ENCODE measurements at places on chromosomes 4 and X.

DNA sequence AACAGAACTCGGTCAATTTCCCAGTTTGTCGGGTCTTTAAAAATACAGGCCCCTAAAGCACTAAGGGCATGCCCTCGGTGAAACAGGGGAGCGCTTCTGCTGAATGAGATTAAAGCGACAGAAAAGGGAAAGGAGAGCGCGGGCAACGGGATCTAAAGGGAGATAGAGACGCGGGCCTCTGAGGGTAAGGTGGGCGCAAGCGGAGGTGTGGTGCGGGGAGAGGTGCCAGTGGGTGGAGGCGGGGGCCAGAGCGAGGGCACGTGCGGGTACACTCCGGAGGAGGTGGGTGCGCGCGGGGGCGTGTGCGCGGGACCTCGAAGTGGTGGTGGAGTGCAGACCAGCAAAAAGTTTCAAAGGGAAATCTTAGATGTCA lies 787 bp upstream of the TET2 start:
- peak; percentile 37 for DNase-seq

- no peak for DNase-seq
Observed at GRCh38 chr4:528835-529234, 29.8 kb downstream of the PIGG start.

GRCh38 chr4:10703766-10704429 lies 19.3 kb upstream of the CLNK start:
- DNase-seq: no peak

- DNase-seq: no peak
Observed at GRCh38 chrX:46547857-46548256, 2.6 kb upstream of the ZNF674 start.

- DNase-seq: no peak
Observed at GRCh38 chrX:140477987-140478386, 26.9 kb downstream of the SOX3 start.

DNA sequence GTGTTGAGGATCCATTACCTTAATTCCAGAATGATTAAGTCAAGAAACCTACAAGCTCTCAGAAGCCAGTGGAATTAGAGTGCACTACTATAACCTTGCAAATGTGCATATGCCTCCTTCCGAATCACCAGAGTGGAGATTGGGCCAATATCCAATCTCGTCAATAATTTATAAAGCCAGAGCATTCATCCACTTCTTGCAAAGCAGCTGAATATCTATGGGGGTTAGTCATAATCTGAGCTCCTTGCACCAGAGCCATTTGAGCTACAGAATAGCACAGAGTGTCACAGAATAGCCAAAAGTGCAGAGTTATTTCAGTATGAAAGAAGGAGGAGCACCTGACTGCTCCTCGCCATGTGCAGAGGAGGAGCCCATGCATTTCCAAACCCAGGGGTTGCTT lies 69.2 kb upstream of the MTM1 start:
- no peak for DNase-seq

GRCh38 chr4:86250006-86250405 lies 109.8 kb downstream of the MAPK10 start:
- DNase-seq: no peak

DNA sequence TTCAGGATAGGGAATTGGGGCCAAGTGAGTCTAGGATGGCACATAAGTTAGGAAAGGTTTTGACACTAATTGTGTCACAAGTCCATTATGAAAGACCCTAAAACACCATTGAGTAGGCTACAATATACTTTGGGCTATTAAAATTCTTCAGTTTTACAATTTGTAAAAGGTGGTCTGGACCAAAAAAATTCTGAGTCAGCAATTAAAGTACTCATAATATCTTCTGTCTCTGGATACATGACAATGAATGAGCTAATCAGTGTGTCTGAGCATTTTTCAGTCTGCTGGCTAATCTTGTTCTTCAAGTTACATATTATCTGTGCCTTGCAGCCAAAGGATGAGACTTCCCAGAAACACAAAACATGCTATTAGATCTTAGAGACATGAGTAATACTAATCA lies 14.3 kb downstream of the ARMCX1 start:
- no peak for DNase-seq

DNA sequence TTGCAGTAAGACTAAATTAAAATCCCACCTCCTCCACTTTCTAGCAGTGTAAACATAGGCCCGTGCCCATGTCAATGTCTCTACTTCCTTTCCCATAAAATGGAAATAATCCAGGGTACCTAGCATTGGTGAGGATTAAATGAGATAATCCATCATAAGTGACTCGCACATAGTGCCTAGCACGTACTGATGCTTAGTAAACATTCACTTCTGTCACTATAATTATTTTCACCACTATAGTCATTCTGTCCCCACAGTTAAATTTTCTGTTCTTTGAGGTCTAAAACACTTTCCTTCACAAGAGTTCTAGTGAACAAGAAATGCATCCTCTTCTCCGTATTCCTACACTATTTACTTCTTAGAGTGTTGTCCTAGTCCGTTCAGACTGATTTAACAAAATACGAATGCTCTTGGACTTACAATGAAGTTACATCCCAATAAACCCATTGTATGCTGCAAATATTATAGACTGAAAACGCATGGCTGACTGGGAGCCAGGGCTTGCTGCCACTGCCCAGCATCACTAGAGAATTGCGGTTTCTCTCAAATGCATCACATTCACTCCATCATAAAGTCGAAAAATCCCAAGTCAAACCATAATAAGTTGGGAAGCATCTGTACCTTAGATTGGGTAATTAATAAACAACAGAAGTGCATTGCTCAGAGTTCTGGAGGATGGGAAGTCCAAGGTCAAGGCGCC lies 10.6 kb downstream of the ARAP2 start:
- no peak for DNase-seq

GRCh38 chr4:81459228-81459627 lies 12.5 kb downstream of the RASGEF1B start:
- no peak for DNase-seq

DNA sequence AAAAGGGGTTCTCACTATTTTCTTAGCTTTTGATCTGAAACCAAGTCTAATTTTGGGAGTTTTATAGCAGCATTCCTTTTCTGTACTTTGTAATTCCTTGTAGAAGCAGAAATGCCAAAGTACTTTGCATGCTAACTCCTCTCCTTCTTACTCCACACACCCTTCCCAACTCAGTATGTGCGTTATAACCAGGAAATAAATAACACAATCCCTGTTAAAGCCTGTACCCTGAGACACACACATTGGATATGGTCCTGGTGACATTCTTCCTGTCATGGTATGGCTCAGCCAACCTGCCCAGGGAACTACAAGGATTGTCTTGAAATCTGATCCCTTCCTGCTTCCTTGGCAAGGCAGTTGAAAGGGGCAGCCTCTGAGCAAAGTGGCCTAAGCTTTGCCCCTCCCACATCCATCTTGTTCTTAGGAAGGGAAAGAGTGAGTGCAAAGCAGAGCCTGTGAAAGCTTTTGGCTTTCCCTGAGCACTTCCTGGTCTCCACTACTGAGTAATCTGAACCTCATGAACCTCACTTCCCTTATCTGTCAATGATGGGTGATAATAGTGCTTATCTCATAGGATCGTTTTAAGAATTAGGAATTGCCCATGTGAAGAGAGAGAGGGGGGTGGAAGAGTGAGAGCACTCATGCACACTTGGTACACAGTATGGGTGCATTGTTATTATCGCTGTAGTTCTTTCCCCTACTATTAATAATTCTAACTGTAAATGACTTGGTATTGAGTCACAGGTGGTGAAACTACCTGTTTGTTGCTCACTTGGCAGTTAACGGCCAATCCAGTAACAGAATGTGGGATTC lies 109.3 kb downstream of the AFF2 start:
- DNase-seq: no peak

DNA sequence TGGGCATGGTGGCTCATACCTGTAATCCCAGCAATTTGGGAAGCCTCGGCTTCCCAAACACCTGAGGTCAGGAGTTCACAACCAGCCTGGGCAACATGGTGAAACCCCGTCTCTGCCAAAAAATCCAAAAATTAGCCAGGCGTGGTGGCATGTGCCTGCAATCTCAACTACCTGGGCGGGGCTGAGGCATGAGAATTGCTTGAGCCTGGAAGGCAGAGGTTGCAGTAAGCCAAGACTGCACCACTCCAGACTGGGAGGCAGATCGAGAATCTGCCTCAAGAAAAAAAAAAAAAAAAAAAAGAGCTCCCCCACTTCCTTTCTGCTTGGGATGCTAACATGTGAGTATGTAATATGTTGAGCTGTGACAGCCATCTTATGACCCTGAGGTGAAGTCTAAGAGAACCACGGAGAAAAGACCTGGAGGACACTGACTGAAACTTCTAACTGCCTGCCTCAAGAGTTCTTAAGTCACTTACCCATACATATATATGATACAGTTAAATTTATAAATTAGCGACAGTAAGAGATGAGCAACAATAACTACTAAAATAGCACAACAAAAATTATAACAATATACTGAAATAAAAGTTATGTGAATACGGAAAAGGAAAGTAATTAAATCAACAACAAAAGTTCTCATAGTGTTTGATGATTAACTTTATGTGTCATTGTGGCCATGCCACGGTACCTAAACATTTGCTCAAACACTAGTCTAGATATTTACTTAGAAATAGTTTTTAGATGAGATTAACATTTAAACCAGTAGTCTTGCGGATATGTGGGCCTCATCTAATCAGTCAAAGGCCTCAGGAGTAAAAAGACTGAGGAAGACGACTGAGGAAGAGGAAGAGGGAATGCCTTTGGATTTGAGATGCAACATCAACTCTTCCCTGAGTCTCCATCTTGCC lies 178.3 kb downstream of the OPHN1 start:
- no peak for DNase-seq

All from stimulated activated CD4-positive, alpha-beta T cell treated with anti-CD3 and anti-CD28 coated beads, Interleukin-4, amount 100 ng/mL, for 4 hours (primary cell).